ENCODE measurements at places on chromosomes 6 and 20.
A peak's percentile ranks its signal among the peaks of the same experiment; 100 is the strongest.

DNA sequence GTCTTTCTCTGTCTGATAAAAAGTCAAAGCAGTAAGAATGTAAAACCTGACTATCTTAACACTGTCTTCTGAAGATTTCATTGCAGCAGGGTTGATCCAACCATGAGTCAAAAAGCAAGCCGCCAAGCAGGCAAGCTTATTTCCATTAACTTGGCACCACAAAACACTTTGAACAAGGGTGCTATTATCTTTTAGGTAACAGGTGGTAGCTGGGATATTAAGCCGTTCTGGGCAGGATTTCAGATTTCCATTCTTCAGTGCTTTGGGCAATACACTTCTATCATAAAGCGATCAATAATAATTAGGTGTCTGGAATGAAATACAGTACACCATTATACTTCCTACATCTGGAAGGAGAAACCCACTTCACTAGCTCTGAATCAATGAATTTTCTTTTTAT lies 181.9 kb downstream of the TBC1D7 start:
- DNase-seq: no peak

DNA sequence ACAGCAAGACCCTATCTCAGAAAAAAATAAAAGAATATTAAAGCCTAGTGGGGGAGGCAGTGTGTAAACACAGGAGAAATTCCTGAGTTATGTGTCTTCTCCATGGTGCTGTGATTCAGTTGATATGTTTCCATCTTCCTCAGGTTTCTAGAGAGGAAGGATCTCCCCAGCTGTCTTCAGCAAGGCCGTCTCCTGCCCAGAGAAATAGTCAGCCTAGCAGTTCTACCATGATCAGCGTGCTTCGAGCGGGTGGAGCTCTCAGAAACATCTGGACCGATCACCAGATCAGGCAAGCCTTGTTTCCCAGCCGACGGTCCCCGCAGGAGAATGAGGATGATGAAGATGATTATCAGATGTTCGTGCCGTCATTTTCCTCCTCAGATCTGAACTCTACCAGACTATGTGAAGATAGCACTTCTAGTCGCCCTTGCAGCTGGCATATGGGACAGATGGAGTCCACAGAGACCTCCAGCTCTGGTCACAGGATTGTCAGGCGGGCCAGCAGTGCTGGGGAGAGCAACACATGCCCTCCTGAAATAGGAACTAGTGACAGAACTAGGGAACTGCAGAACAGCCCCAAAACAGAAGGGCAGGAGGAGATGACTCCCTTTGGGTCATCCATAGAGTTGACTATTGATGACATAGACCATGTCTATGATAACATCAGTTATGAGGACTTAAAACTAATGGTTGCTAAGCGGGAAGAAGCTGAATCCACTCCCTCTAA lies 34.9 kb upstream of the MTHFD1L start:
- no peak for DNase-seq

DNA sequence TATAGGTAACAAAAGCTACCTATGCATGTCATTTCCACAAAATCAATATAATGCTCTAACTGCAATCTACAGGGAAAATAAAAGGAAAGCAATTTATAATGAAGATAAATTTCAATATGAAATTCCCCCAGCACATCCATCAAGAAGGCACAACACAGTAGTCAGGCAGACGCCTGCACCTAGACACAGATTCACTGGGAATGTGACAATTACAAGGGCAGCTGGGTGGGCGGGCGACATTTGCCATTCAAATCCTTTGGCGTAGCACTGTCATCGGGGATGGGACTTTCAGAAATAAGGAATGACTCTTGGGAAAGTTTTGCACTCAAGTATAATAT lies 60.4 kb downstream of the SULF2 start:
- no peak for DNase-seq

GRCh38 chr6:149938571-149939355 lies 3.1 kb upstream of the ULBP2 start:
- peak; percentile 47 for DNase-seq
